ENCODE measurements at places on chromosomes 1 and 21. TPM values are rescaled to one million over a fixed set of nuclear protein-coding genes. Genes with fewer than 3 reads are reported as not detected.

DNA sequence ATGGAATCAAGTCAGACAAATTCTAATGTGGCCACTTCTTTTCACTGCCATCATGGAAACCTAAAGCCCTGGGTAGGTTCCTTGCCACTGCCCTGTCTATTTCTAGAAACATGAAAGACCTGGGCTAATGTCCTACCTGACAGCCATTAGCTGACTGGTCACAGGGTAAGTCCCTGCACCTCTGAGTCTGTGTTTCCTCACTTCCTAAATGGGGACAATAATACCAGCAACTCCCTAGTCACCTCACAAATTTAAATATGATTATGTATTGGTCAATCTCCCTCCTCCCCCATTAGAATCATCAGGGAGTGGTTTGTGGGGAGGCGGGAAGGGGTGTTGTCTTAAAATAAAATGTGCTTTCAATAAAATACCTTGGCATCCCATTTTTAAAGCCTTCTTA is 2.2 kb downstream of the CREG1 start:
- peaks cover 2% of the 10 kb centered on the region for H3K27me3 ChIP-seq
- no peaks in the 10 kb centered on the region for H3K4me1 ChIP-seq
- peaks cover 7% of the 10 kb centered on the region for H3K36me3 ChIP-seq

DNA sequence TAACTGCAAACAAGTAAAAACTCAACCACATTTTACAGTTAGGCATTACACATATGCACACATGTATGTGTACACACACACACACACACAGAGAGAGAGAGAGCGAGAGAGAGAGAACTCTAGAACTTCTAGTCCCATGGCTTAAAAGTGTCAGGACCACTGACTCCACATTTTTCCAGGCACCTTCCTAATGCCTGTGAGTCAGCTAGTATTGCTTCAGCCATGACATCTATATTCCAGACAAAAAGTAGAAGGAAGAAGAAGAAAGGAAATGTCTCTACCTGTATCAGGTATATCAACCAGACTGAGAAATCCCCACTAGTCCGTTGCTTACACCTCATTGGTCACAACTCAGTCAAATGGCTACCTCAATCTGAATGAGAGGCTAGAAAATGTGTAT is 31.9 kb upstream of the TACSTD2 start:
- no peaks in the 10 kb centered on the region for H3K27me3 ChIP-seq
- no peaks in the 10 kb centered on the region for H3K4me1 ChIP-seq
- H3K36me3 ChIP-seq: no peaks in the 10 kb centered on the region
- no peak for DNase-seq
- H3K27ac ChIP-seq: no peak overlapping the region
- H3K4me3 ChIP-seq: no peak overlapping the region

DNA sequence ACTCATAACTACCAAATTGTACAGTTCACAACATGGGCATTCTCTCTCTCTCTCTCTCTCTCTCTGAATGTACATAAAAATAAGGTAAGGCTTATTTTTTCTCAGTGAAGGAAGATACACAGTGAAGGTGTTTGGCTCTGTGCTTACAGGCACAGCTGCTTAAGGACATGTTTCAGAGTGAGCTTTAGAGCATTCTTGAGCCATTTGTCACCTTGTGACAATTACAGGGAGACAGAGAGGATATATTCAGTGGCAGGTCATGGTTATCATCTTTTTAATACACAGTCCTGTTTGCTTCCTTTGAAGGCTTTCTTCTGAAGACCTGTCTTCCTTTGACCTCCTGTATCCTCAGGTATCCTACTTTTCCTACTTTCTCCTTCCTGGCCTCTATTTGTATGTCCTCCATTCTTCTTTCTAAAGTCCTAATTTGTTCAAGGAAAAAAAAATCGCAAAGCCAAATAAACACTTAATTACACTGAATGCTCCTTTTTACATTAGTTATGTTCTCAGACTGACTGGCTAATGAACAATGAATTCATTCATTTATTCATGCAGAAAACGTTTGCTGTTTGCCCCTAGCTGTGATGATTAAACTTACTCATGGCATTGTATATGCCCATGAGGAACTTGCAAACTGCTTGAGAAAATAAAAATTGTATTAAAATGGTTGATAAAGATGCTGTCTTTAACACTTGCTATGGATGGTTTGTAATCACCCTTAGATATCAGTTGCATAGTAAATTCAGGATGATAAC is 33.4 kb downstream of the HSD17B7 start:
- H3K4me3 ChIP-seq: no peak overlapping the region
- no peaks in the 10 kb centered on the region for H3K27me3 ChIP-seq
- H3K4me1 ChIP-seq: peaks cover 16% of the 10 kb centered on the region
- H3K36me3 ChIP-seq: no peaks in the 10 kb centered on the region
- H3K27ac ChIP-seq: no peak overlapping the region

DNA sequence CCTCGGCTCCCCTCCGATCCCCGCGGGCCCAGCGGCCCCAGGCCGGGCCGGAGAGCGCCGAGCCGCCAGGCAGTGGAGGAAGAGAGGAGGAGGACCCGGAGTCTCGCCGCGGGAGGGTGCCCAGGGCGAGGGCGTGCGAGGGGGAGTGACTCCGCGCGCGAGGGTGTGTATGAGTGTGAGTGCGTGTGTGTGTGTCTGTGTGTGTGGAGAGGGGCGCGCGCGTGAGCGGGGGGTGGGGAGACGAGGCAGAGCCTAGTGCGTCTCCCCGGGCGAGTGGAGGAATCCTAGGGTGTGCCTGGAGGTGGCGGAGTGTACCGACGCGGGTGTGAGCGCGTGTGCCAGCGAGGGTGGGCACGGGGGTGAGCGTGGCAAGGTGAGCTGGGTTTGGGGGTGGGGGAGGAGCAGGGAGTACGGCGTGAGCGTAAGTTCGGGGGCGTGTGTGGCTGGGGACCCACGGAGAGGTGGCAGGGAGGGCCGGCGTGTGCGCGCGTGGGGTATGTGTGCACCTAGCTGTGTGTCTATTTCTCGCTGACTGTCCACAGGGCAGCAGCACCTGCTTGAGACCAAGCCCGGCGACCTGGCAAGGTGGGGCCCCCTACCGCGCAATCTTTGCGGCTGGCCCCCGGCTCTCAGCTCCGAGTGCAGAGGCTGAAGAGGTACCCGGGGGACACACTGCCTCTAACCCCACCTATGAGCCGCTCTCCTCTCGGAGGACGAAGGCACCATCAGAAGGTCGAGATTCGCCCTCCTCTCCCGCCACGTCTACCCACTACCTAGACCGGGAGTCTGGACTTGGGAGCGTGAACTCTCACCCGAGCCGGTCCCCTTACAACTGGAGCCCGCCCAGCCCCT is 784 bp upstream of the KCND3 start:
- H3K4me3 ChIP-seq: peak overlapping the region; percentile 60
- peaks cover 58% of the 10 kb centered on the region for H3K27me3 ChIP-seq
- peak; percentile 49 for DNase-seq
- H3K4me1 ChIP-seq: peaks cover 10% of the 10 kb centered on the region
- H3K36me3 ChIP-seq: no peaks in the 10 kb centered on the region

DNA sequence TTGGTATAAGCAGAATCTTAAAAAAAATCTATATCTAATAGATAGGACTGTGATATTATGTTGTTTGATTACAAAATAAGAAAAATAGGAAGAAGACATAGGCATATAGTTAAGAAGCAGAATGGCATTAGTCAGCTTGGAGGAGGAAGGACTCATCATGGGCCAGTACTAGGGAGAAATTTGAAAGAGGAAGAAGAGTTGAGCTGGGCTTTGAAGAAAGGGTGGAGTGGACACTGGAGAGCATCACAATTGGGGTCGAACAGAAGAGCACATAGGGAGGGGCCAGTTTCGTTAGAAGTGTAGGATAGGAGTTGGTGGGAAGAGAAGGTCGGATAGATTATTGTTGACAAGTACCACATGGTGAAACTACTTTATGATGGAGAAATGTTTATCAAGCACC is 129.3 kb downstream of the CACHD1 start:
- no peaks in the 10 kb centered on the region for H3K27me3 ChIP-seq
- no peak overlapping the region for H3K27ac ChIP-seq

TRIM58 gene
- 3.4 TPM for total RNA-seq

RCOR3 gene
- 26.2 TPM for total RNA-seq
